T1000 (cell line): ENCODE measurements at places on chromosomes 2 and 18.

- DNase-seq: no peak
Observed at GRCh38 chr2:235530735-235531134, 36.9 kb downstream of the AGAP1 start.

GRCh38 chr18:21241301-21242048, 557 bp upstream of the GREB1L start:
- no peak for DNase-seq

- no peak for DNase-seq
Observed at GRCh38 chr18:74597034-74597661, 522 bp upstream of the ZNF407 start.

DNA sequence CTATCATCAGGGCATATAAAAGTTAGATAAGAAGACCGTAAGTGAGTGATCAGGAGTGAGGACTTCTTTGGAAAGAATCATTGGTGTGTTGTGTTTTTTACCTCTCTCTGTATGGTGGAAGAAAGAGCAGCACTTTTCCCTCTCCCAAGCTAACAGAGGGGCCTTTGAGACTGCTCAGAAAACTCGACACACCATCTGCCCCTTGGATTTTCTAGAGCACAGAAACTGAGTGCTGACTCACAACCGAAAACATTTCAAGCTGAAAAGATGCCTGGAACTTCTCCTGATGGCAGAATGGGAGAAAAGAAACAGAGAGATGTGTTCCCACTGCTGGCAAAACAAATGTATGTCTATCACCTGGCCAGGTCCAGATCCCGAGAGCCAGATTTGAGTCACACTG, 156.6 kb downstream of the DNAH7 start:
- no peak for DNase-seq
